ENCODE measurements at places on chromosomes 16 and 17.
A peak's percentile ranks its signal among the peaks of the same experiment; 100 is the strongest.

GRCh38 chr17:50259477-50260324 lies 14.6 kb upstream of the TMEM92 start:
- DNase-seq = no peak

DNA sequence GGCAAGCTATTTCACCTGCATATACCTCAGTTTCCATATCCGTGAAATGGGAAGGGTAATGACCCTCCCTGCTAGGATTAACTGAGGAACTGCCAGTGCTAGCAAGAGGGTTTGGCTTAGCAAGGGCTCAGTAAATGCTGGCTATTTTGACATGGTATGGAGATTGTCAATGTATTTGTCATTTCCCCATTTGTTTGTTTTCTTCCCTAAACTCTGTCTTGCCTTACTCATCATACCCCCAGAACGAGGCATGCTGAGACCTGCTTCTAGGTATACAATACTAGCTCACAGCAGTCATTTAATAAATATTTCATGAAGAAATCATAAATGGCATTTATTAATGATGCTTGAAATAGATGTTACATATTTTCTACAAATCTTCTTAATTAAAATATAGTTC lies 124.0 kb downstream of the DYNLRB2 start:
- DNase-seq = no peak

DNA sequence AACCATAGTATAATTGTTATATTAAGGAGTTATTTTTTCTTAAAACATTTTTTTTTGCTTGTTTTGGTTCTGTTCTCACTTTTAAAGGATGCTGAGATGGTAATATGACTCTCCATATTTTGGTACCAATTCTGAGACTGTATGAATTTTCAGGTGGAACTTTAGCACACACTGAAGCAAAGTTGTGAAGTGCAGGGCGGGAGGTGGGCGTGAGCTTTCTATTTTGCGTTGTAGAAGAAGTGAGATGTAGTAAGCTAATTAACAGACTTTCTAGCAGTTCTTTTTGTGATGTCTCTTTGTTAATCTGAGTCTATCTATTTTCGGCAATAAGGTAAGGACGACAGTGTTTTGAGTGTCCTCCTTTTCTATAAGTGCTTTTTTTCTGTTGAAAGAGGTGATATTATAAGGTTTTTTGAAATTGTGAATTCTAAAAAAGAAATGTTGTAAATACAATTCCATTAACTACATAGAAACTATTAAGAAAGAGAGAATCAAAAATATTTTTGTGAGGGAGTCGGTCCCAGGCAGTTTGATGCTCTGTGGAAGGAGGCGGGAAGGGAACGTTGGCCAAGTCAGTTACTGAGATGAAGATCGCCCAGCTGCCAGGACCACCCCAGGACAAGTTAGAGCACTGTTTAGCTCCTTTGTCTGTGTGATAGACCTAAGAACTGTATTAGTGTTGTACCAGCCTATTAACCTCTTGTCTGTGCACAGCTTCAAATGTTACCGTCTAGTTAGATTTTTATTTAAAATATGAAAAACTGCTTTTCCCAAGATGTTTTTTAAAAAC lies 65.0 kb downstream of the CCDC182 start:
- DNase-seq = no peak

DNA sequence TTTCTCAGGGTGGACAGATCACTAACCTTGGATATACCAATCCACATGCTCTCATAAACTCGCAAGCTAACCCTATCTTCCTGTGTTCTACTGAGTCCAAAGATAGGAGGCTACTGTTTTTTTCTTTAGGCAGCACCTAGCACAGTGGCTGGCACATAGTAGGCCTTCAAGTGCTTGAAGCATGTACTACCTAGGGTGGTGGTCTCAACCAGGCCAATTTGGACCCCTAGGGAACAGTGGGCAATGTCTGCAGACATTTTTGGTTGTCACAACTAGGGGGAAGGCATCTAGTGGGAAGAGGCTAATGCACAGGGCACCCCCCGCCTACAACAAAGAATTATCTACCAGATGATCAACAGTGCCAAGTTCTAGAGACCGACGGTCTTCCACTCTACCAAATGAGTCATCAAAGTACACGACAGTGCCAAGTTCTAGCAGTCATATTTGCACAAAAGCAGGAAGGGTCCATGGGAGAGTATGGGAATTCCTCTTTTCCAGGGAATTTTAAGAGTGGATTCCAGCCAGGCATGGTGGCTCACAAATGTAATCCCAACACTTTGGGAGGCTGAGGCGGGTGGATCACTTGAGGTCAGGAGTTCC lies 390.3 kb downstream of the SLC39A11 start:
- DNase-seq = no peak

DNA sequence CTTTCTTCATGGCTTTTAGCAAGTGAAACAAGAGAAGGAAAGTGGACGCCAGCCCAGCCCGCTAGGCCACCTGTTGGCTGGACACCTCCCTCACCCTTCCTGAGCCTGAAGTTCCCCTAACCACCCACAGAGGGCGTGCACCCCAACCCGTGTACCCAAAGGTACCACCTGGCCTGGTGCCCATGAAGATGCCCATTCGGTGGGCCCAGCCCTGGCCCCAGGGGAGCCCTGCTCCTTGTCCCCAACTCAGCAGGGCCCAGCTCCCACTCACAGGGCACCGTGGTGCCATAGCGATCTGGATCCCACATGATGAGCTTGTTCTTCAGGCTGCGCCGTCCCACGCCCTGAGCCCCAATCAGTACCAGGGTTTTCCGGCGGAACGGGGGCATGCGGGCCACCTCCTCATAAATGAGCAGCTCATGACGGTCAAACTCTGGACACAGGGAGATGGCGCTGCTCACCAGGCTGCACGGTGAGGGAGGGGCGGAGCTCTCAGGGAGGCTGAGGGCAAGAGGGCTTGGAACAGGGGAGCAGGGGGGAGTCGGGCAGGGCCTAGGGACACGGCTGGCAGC lies 26.8 kb downstream of the MPP2 start:
- DNase-seq = peak; percentile 36

- no peak for DNase-seq
These were observed 20.6 kb downstream of the ABAT start for GRCh38 chr16:8694795-8695728.
